ENCODE measurements at places on chromosomes 16 and 17.
A peak's percentile ranks its signal among the peaks of the same experiment; 100 is the strongest.

DNA sequence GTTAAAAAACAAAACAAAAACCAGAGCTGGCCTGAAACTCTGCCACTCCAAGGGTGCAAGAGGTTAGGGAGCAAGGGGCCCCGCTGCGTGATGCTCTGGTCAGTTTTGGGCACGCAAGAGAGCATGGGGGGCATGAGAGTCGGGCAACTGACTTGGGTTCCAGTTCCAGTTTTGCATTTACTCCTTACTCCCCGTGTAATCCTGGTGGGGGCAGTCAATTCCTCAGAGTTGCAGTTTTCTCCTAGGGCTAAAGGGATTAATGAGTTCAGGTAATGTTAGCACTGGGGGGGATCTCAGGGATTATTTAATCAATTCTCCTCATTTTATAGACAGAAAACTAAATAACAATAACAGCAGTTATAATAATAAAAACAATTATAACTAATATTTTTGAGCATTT is 72.9 kb upstream of the PMFBP1 start:
- DNase-seq: no peak

- DNase-seq: no peak
Observed at GRCh38 chr17:77287432-77288068, 146.8 kb downstream of the SEC14L1 start.

DNA sequence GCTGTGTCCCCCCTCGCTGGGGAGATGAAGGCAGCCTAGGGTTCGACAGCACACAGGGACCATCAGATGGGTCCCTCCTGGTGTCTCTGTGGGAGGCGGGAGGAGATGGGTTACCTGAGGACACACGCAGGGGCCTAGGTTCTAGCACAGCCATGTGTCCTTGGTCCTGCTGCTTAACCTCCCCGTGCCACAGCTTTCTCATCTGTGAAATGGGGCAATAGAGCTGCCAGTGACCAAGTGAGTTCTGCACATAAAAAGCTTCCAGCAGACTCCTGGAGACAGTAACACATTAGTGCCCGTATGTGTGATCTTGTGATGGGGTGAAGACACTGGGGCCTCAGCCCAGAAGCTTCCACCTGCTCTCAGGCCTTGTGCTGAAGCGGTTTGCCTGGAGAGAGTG is 96.0 kb upstream of the GSE1 start:
- no peak for DNase-seq

- no peak for DNase-seq
Observed at GRCh38 chr16:70390774-70391173, 44.1 kb downstream of the DDX19A start.

GRCh38 chr16:49530427-49530970 is 156.9 kb downstream of the C16orf78 start:
- DNase-seq: no peak

DNA sequence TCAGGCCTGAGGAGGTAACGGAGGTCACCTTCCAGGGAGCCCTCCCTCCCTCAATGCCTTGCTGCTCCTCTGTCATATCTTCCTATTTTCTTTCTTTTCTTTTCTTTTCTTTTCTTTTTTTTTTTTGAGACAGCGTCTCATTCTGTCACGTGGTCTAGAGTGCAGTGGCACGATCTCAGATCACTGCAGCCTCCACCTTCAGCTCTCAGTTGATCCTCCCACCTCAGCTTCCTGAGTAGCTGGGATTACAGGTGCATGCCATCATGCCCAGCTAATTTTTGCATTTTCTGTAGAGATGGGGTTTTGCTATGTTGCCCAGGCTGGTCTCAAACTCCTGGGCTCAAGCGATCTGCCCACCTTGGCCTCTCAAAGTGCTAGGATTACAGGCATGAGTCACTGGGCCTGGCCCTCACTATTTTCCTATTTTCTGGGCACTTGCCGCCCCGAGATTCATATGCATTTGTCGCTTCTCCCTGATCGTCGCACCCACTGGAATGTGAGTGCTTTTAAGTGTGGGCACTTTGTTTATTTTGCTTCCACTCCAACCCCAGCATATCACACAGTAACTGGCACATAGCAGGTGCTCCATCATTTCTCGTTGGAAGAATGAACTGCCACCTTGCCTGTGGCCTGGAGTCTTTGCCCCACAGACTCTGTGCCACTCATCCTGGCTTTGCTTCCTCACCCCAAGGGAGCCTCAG is 31.7 kb downstream of the CPNE2 start:
- no peak for DNase-seq

- no peak for DNase-seq
Observed at GRCh38 chr16:73355981-73356380, 308.1 kb upstream of the ZFHX3 start.

DNA sequence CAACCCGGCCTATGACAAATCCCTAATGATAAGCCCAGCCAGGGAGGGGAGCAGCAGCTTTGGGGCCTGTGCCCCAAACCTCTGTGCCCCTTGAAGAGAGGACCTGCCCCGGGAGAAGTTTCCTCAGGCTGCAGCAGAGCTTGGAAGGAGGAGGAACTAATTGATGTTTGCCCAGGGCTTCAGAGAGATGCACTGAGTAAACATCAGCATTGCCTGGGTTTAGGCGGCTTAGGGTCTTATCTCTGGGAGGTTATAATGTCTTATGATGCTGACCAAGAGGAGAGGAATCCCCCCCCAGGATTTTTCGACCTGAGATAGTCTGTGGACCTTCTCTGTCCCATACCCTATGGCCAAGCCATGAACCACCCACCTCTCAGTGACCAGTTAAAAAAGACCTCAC is 148.7 kb upstream of the SDK2 start:
- DNase-seq: no peak

DNA sequence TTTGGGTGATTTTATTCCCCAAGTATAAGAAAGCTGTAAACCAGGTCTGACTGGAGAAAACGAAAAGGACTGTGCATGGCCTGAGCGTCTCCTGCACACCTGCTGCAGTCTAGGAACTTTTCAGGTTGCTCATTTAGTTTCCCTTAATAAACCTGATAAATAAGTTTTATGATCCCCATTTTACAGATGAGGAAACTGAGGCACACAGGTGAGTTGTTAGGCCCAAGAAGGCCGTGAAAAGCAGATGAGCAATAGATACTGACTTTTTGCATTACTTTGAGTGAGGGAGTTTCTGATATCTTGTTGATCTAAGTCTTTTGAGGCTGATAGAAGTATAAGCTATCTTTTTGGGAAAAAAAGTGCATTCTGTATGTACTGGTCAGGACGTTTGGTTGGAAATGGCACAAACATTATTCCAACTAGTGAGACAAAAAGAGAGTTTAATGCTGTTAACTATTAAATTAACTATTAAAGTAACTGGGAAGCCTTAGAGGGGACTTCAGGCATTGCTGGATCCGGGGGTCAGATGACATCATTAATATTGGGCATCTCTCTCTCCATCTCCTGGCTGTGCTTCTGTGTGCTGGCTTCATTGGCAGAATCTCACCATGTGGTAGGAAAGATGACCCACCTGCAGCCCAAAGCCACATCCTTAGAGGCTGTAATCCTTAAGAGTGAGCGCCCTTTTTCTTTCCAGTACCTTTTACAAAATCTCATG is 163.4 kb downstream of the CMIP start:
- no peak for DNase-seq

DNA sequence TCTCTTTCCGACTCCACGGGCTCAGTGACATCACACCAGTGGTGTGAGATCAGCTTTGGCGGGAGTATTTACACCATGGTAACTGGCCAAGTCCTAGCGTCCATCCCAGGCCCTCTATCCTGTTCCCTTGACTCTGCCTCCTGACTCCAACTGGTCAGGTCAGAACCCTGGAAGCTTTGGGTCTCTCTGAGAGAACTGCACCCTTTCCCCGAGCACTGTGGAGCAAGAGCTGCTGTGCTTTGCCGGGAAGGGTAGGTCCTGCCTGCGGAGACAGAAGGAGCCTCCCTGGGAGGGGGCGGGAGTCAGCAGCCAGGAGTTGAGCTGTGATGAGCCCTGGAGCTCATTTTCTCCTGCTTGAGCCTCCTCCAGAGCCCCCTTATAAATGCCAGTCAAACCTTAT is 212.1 kb upstream of the TNRC6C start:
- DNase-seq: no peak

- no peak for DNase-seq
Observed at GRCh38 chr16:24520983-24521382, 18.4 kb upstream of the RBBP6 start.

- DNase-seq: no peak
Observed at GRCh38 chr17:68509141-68510057, 2.8 kb upstream of the PRKAR1A start.

DNA sequence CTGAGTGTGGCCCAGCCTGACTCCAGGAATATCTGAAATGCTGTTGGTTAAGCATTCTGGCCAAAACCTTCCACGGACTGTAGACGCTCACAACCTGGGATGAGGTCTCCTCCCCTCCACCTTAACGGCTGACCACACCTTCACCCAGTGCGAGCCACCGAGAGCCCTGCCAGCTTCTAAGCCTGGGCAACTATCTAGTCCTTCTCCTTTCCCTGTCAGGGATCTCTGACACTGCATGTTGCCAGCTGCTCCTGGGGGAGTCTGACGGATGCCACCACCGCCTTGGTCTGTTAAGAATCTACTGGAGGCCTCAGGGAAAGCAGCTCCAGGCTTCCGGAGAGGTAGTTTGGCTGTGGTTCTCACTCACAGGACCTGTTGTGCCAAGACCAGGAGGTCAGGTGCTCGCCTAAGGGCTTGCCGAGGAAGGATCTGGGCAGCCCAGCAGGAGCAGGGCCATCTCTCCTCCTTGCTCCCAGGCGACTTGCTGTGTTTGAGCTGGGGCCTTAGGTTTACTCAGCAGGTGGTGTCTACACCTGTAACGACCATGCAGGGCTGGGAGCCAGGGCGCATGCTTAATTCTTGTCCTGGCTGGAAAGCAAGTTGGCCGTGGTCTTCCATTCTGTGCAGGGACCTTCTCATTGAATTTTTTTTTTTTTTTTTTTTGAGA is 111.8 kb downstream of the NTN1 start:
- DNase-seq: no peak

- DNase-seq: peak; percentile 88
Observed at GRCh38 chr17:77449908-77450741, 309.4 kb downstream of the SEC14L1 start.

DNA sequence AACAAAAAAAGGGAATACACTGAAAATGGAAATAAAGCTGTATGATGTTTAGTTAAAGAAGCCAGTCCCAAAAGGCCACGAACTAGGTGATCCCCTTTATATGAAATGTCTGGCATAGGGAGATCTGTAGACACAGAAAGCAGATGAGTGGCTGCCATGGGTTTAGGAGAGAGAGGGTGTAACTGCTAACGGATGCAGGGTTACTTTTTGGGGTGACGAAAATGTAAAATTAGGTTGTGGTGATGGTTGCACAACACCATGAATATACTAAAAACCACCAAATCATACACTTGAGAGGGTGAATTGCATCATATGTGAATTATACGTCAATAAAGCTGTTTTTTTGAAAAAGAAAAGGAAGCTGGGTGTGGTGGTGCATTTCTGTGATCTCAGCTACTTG is 99.6 kb downstream of the ADCY9 start:
- no peak for DNase-seq

DNA sequence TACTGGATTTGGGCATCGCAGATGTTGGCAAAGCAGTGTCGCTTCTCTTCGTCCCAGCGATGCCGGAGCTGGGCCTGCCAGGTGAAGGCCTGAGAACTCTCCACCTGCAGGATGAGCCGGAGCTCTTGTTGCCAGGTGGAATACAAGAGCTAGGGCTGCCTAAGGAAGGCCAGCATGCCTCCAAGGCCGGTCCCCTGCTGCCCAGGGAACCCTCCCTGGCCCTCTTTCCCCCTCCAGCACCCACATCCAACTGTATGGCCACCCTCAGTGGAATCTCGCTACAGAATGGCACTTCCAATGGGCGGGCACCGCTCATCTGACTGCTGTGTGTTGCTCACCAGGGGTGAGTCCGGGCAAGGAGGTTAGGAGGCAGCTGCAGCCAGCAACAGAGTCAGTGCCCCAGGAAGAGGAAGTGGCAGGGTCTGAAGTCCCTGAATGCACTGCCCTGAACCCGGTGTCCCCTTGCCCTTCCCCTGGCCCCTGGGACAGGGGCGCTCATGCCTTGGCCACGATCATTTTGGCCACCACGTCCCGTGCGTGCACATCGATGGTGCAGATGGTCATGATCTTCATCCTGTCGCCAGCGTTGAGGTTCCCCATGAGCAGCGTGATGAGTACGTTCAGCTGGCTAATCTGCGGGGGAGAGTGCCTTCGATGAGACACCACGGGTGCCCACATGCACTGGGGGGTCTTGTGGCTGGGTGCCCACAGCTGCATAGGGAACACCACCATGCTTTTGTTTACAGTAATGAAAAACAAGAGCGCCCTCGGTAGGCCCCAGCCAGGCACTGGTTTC is 75.8 kb downstream of the DNAH17 start:
- no peak for DNase-seq

All from activated CD4-positive, alpha-beta T cell treated with anti-CD3 and anti-CD28 coated beads for 36 hours (primary cell).